ENCODE measurements at places on chromosomes 5 and 9.

DNA sequence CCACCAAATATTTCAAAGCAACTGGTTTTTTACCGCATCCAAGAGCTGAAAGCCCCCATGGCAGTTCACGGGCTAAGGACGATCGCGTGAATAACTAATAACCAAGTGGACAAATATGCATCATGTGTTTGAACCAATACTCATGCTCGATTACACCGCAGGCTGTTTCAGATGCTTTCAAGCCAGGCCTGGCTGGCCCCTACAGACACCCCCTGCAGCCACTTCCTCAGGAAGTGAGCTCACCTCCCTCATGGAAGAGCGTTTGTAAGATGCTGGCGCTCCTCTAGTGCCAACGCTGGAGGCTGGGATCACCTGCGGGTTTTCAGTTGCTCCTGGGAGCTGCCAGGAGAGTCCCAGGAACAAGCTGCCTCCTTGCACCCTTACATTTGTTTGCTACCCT lies 53.9 kb upstream of the PTCH1 start:
- no peak for DNase-seq

DNA sequence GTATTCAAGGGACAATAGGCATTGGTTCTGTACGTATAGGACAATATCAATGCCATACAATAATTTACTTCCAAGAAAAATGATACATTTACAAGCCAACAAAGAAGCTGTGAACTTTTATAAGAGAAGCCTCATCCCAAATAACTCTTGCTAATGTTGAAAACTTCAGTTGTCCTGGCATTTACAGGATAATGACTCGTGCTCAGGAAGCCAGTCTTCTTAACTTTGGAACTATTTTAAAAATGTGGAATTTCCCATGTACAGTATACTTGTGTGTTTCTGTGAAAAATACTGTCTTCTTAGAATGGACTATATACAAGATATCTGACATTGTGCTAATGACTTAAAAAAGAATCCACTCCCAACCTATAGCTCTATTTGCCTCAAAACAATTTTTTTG lies 1479.3 kb upstream of the CDH9 start:
- DNase-seq: no peak

- DNase-seq: no peak
Observed at GRCh38 chr9:125431741-125432271, 170.2 kb downstream of the GAPVD1 start.

DNA sequence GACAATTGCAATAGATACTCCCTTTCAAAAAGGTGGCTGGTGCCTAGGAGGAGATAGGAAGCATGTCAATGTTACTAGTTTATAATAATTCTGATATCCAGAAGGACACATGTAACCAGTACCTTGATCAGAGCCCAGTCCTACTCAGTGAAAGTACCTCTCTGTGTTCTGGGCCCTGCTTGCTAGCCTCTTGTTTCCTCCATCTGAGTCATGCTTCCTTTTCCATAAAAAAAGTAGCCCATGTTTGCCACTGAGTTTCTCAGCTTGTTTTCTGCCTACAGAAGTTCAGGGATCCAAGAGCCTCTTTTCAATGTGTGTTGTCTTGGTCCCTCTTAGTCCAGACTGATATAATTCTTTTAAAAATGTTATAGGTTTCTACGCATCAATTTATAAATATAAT lies 149.0 kb downstream of the SSBP2 start:
- DNase-seq: no peak

DNA sequence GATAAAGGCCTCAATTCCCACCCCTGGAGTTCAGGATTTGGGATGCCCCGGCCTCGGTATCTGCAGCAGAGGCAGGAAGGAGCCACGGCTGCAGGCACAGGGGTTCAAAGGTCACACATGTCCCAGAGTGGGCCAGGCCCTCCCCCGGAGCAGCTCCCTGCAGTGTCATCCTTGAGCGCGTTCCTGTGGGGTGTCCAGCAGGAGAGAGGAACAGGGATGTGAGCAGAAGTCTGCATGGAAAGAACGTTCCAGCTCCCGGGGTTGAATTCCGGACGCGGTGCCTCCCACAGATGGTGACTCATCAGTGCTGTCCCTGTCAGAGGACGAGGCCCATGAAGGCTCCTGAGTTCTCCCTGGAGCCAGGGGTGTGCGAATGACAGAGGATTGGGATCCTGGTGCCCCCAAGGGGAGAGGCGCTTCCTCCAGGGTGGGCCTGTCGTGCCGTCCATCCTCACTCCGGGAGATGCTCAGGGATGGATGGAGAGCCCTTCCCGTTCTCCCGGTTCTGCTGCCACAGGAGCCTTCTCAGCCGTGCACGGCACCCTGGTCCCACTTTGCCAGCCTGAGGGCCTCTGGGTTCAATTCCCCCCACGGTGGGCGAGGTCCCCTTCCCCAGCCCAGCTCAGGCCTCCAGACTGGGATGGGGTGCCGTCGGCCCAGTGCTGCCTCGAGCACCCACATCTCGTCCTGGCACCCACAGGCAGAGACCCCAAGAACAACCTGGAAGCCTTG lies 3.1 kb downstream of the LCN1 start:
- no peak for DNase-seq

GRCh38 chr5:76351176-76351575 lies 51.9 kb upstream of the IQGAP2 start:
- no peak for DNase-seq

DNA sequence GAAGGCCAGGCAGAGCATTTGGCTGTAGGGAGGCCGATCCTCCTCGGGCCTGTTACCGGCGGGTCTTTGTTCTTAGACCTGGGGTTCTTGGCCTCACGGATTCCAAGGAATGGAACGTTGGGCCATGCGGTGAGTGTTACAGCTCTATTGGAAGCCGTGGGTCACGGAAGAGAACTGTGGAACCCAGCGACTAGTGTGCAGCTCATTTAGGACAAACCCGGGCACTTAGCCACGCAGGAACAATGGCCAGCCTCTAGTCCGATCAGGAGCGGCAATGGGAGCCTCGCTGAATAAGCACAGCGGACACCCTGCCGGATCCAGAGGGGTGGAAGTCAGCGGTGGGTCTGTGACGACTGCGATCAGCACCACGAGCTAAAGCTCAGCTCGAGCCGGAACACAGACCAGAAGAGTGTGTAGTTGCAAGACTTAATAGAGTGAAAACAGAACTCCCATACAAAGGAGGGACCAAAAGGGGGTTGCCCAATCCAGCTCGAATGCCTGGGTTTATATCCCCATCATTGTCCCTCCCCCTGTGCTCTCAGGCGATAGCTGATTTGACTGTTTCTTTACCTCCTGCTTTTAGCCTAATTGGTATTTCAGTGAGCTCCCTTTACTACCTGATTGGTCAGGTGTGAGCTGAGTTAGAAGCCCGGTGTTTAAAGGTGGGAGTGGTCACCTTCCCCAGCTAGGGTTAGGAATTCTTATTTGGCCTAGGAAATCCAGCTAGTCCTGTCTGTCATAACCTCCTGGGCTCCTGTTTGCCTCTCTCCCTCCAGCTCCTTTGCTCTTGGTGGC lies 53.7 kb upstream of the RPL26L1 start:
- no peak for DNase-seq

DNA sequence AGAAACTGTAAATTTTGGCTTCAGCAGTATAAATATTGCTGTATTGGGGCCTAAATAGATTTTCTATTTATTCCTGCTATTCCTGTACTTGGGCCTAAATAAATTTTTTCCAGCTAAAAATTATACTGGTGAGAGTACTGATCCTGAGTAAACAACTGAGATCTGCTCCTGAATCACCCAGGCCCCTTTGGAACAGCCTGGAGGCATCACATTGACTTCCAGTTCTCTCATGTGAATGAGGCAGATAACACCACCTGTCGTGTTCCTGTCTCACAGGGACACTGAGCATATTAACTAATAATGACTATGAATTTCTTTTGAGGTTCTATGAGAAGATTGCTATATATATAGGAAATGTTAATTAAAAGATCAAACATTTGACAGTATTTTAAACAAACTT lies 119.5 kb upstream of the PLCXD3 start:
- DNase-seq: no peak

DNA sequence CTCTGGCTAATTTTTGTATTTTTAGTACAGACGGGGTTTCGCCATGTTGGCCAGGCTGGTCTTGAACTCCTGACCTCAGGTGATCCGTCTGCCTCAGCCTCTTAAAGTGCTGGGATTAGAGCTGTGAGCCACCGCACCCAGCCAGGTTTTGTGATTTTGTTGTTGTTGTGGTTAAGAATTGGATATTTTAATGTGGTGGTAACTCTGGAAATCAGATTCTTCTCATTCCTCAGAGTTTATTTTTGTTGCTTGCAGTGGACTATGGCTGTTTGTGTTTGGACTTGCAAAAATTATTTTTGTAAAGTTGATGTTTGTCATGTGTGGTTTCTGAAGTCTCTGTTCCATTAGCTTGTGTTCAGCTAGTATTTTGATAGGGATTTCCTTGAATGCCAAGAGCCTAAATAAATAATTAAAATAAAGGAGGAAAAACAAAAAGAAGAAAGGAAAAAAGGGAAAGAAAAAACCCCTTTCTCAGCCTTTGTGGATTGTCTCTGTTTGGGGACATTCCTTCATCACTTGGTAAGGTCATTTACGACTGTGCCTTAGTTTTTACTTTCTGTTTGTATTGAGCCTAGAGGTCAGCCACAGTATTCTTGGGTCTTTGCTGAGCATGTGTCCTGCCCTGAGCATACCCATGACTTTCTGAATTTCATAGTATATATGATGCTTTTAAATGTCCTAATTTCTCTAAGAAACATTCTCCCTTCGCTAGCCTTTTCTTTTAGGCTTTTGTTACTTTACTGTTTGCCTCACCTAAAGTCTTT lies 37.3 kb downstream of the PBX3 start:
- no peak for DNase-seq

DNA sequence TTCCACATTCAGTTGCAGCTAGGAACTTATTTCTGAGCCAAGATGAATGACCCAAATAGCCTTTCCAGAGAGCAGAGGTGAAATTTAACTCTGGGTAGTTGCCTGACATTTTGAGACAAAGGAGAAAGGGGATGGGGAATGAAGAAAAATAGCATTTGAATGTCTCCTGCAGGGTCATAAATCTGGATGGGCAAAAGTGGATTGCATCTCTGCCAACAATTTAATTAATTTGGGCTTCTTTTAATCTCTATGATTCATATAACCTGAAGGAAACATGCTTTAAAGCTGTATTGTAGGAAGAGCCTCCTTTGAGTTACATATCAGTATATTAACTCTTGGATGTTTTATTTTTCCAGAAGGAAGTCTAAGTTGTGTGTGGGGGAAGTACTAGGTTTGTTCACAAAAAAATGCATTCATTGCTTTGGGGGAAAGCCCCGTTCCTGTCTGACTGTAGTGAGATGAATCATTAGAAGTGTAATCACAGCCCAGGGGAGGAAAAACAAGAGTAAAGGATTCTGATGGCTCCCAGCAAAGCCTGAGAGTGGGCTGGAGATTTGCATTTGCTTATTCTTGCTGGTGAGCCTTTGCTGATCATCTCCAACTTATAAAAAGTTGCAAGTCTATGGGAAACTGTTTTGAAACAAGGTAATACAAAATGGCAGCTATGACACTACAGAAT lies 133.0 kb upstream of the IQGAP2 start:
- no peak for DNase-seq

- DNase-seq: no peak
Observed at GRCh38 chr9:16364347-16364746, 506.1 kb downstream of the BNC2 start.

DNA sequence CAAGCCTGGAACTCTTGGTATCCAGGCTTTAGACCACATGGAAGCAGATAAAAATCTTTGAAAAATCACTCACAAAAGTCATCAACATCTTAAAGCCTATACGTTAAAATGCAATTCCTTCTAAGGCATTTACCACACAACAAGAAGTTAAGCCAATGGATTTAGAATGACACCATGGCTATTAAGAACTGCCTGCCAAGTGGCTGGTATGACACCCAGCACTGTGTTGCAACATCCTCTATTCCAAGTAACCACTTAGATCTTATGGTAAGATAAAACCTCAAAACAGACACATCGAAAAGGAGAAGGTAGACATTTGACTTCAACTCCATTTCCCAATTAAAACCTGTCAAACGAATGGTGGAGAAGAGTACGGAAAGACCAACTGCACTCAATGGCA lies 344.2 kb upstream of the SLC30A5 start:
- DNase-seq: no peak

DNA sequence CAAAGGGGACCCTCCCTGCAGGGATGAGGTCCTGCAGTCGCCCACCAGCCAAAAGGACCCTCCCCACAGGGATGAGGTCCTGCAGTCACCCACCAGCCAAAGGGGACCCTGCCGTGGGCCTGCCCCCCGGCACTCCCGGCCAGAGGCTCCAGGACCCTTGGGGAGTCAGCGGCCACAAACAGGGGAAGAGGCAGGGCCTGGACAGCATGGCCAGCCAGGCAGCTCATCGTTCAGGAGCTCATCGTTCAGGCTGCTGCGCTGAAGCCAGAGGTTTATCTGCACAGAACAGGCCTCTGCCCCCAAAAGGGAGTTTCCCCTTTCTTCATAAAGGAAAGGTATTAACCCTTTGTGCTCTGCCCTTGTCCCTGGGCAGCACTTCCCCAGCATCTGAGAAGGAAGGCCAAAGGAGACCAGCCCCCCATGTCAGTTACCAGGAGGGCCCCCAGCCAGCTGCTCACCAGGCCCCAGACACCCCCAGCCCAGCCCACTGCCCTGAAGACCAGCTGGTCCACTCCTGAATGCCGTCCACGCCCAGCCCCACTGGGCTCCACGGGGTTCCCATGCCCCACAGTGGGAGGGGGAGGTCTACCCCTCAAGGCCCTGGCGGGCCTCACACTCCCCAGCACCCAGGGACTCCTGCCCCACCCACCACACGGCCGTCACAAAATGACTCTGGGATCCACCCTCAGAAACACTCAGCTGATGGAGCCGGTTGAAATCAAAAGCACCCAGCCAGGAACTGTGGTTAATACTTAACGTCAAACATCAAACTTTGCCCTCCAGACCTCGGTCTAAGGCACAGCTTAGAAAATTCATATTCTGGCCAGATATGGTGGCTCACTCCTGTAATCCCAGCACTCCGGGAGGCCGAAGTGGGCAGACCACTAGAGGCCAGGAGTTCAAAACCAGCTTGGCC lies 6.3 kb downstream of the SLC12A7 start:
- DNase-seq: no peak

DNA sequence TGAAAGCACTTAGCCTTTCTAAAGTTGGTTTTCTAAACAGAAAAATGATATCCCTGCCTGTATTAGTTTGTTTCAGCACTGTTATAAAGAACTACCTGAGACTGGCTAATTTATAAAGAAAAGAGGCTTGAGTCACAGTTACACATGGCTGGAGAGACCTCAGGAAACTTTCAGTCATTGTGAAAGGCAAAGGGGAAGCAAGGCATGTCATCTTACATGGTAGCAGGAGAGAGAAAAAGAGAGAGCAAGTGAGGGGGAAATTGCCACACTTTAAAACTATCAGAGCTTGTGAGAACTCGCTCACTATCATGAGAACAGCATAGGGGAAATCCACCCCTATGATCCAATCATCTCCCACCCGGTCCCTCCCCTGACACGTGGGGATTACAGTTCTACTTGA lies 64.9 kb downstream of the FAM170A start:
- DNase-seq: no peak

GRCh38 chr5:151459680-151460324 lies 12.4 kb downstream of the SLC36A1 start:
- no peak for DNase-seq

DNA sequence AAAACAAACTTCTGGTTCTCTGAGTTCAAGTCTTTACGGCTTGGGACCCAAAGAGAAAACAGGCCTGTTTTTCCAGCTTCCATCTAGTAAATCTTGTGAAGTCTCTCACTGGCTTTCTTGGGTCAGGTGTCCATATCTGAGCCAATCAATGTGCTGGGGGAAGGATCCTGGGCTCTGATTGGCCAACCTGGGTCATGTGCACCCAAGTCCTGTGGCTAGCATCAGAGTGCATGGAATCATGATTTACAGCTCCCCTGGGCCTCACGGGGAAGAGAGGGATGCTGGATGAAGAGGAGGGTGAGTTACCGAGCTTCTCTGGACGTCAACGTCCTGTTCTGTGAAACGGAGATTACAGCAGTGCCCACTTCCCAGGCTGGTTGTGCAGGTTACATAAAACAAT lies 19.4 kb downstream of the CXCL14 start:
- no peak for DNase-seq
